Left forelimb (tissue), 1 donor: ENCODE measurements at places on chromosomes 6 and 20.

GRCh38 chr20:2145376-2145775, 43.7 kb downstream of the STK35 start:
- DNase-seq = no peak

GRCh38 chr6:701700-702479, 9.0 kb upstream of the EXOC2 start:
- DNase-seq = no peak

GRCh38 chr20:1434571-1435336, 31.9 kb downstream of the NSFL1C start:
- no peak for DNase-seq

GRCh38 chr20:401682-402495, 6.2 kb upstream of the RBCK1 start:
- DNase-seq = no peak

DNA sequence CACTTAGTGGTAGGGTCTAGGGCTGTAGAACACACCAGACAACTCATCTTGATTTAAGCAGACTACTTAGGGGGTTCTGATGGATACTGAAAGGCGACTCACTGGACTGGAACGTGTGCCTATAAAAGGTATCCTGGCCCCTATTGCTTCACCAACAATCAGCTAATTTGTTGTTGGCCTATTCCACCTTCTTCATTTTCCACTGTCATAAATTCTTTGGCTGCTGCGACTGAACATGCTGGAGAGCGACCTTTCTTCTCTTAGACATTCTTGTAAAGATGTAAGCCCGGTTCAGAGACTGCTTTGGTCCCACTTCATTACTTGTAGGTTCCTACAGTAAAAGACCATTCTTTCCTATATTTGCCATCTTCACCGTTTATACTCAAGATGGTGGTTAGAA, 609.9 kb upstream of the CITED2 start:
- no peak for DNase-seq

- no peak for DNase-seq
Measured at GRCh38 chr20:43667341-43668132, 623 bp downstream of the MYBL2 start.

GRCh38 chr6:110938171-110938570, 20.3 kb upstream of the GTF3C6 start:
- DNase-seq = no peak
